ENCODE measurements at places on chromosomes 2 and 18. TPM values are rescaled to one million over a fixed set of nuclear protein-coding genes. Genes with fewer than 3 reads are reported as not detected.

DNA sequence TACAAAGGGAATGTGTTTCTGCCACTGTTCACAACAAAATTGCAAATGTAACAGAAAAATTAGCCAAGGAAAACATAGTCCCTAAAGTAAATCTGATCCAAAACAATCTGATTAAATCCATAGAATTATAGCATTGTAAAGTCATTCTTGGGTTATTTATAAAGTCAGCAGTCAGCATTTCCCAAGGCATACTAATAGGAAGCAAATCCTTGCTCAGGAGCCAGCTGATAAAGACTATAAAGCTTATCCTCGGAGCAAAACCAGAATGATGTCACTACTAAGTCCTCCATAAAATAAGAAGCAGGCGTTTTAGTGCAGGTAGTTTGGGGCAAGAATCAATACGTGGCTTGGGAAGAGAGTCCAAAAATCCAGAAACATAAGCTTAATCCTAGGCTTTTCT lies 67.3 kb upstream of the CSRNP3 start:
- DNase-seq = no peak

DNA sequence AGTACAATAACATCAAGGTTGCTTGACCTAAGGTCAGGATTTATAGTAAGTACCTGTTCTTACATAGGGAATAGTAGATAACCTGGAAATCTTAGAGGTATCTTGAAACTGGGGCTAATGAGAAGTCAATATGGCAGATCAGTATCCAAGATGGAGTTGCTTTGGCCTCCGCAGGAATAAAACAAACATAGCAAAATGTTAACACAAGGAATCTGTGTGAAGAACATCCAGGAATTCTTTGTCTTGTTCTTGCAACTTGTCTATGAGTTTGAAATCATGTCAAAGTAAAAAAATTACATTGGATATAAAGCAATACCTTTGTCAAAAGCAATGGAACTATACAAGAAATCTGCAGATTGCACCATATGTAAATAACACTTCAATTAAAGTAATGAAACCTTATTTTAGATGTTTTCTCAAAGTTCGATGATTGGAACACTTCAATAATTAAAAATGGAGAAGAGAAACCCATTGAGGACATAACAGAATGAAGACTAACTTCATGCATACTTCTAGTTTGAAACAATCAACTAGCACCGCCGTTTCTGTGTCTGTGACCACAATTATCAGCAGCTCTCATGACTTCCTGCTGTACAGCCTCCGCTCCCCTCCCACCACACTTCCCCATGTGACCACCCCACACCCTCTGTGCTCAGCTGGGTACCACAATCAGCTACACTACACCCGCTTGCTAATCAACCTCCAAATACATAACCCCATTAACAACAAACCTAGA lies 27.6 kb downstream of the C2orf76 start:
- DNase-seq = no peak

GRCh38 chr2:176687944-176688343 lies 418.7 kb downstream of the MTX2 start:
- DNase-seq = no peak

DNA sequence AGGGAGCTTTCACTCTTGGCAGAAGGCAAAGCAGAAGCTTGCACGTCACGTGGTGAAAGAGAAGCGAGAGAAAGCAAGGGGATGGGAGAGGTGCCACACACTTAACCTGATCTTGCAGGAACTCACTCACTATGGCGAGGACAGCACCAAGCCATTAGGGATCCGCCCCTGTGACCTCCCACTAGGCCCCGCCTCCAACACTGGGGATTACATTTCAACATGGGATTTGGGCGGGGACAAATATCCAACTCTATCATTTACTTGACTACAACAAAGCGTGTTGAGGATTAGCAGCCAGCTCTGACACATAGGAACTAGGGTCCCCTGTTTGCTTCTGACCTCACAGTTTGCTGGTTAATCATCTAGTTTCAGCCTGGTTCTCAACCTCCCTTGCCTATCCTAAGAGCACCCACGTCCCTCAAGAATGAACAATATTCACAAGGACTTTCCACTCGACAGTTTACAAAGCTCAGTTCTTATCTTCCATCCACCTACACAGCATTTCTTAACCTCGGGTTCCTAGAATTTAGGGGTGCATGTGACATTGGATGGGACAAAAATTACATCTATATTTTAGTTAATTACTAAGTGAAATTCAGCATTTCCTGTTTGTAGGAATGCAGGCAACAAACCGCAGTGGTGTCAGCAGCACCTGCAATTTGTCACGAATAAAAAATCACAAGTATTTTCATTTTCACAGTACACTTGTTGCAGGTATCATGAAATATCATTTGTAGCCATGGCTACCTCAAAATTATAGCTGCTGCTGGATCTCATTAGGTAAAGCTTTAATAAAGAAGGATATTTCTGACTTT lies 36.0 kb downstream of the LBH start:
- DNase-seq = no peak

Gene VWC2L
- polyA plus RNA-seq = not detected

Gene CCDC68
- 30.0 TPM for polyA plus RNA-seq

Data from sigmoid colon (tissue), 7 donors.